ENCODE measurements at places on chromosomes 12 and 14.

DNA sequence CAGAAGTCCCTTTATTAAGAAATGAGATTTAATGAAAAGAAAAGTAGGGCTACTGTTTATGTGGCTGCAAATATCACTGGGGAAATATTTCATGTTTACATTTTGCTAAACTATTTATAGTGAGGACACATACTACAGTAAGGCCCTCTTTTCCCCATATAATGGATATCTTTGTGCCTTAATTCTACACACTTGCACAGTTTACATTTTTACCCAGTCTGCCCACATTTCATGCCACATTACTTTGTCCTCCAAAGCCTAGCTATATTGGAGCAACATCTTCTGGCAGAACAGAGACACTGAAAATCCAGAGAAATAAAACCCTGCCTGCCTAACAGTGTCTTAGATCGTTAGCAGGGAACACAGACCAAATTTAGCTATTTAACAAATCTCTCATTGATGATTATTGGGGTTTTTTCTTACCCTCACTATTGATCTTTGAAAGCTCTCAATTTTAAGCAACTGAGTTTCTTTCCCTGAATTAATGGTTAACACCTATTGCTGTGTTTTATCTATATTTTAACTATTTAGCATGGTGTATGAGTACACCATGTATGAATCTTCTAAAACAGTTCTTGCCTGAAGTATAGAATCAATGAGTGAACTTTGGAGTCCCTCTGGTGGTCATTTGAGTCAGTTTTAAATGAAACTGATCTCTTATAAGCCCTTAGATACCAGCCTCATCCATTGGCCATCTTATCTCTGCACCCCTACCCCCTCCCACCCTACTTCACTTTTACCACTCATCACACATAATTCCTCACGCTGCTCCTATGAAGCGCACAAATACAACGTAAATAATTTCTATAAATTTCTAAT lies 170.2 kb downstream of the BCAT1 start:
- no peak for DNase-seq

- DNase-seq = no peak
These were observed 4.0 kb upstream of the SYCP3 start for GRCh38 chr12:101743242-101743641.

GRCh38 chr14:48582938-48583337 lies 907.5 kb upstream of the MDGA2 start:
- DNase-seq = no peak

GRCh38 chr14:32038876-32039275 lies 38.2 kb upstream of the ARHGAP5 start:
- no peak for DNase-seq

- DNase-seq = no peak
These were observed 34.6 kb upstream of the EVL start for GRCh38 chr14:100030452-100031153.

DNA sequence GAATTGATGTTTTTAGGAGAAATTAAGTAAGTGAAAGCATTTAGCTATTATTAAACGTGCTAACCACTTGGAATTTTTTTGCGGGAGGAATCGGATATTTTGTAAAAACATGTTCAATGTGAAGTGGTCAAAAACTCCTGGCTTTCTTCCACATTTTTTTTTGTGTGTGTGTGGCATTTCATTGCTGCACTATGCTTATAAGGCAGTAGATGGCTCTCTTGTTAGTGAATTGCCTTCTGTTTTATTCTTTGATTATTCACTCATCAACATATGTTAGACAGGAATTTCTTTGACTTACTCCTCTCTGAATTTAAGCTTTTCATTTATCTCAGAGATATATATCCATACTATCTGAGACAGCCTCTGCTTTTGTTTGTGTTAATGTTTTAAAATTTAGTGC lies 71.3 kb downstream of the DERA start:
- no peak for DNase-seq

DNA sequence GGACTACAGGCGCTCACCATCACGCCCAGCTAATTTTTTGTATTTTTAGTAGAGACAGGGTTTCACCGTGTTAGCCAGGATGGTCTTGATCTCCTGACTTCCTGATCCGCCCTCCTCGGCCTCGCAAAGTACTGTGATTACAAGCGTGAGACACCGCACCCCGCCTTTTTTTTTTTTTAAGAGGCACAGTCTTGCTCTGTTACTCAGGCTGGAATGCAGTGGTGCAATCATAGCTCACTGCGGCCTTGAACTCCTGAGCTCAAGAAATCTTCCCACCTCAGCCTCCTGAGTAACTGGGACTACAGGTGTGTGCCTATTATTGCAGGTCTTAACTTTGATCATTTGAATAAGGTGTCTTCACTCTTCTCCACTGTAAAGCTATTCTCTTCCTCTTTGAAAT lies 5.3 kb upstream of the GLTP start:
- no peak for DNase-seq

- DNase-seq = no peak
These were observed 37.2 kb downstream of the EP400 start for GRCh38 chr12:131986910-131987309.

- no peak for DNase-seq
These were observed 25.8 kb downstream of the ACVR1B start for GRCh38 chr12:51977320-51977753.

DNA sequence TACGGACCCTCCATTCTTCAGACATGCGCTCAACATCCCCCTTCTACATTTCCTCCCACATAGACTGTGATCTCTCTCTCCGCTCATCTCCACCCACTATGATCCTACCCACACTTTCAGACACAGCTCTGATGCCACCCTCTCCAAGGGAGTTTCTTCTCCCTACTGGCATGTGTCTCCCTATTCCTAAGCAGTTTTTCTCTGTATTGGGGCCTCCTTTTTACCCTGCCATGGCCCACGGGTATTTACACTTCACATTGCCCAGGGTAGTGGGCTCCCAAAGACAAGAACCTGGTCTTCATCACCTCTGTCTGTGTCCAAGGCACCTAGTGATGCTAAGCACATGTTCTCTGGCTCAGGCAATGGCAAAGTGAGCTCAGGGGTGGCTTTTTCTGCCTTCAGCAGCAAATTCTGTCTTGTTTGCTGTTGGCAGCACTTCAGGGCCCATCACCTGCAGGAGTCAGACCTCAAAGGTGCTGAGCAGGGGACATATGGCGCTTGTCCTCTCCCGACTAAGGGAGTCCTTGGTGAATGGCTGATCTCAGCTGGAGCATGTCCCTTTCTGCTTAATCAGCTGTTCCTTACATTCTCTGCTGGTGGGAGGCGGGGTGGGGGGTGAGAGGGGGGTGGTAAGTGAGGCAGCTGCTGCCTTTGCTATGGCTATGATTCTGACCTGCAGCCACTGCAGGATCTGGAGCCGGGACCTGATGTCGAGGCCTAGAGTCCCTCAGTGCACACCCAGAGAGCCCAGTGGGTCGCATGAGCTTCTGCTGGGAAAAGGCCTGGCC lies 256.8 kb downstream of the PCNX1 start:
- no peak for DNase-seq

- no peak for DNase-seq
These were observed 57.4 kb downstream of the CMAS start for GRCh38 chr12:22103418-22103817.

GRCh38 chr14:34113005-34113511 lies 162.2 kb upstream of the EGLN3 start:
- no peak for DNase-seq

- DNase-seq = no peak
These were observed 13.1 kb downstream of the AKAP6 start for GRCh38 chr14:32341947-32342846.

DNA sequence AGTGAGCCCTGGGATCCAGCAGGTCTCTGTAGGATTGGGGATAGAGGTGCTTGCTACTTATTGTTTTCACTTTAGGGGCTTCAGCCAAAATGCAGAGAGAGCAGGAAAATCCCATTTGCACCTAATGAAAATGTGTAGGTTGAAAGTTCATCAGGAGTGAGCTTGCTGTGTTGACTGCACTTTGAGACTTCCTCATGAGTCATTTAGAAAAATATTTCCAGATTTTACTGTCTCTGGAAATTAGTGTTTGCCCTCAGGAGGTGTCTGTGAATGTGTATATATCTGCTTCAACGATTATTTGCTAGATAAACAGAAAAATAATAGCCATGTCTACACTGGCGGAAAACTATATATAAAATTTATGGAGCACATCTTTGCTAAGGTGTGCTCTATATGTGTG lies 159.3 kb downstream of the CAND1 start:
- no peak for DNase-seq

DNA sequence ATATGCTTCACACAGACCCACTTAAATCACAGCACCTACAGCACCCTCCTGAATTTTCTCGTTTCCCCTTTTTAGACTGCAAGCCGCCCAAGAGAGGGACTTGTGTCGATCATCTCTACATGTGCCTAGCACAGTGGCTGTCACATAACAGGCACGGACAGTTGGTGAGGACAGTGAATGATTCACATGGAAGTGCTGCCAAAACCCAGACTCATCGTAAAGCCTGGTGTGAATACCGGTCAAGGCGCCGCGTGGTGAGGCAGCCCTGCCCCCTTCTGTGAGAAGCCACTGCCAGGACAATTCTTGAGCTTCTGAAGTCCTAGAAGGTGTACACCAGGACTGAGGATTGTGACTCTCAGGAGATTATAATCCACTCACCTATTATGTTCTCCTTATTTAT lies 44.3 kb downstream of the ATG2B start:
- DNase-seq = no peak

DNA sequence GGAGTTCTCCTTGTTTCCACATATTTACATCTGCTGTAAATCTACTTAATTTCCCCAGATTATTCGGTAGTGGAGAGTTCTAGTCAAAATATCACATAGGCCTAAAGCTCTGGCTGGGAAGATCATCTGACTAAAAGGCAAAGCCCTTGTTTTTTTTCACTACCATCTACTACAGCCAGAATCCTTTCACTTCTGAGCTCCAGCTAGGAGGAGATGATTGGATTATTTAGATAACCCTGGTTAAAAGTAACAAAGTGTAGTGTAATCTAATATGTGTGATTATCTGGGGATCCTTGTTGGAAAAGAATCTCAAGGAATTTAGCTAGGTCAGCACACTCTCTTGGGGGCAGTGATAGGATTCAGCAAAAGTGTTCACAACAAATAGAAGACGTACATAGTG lies 125.4 kb downstream of the DYRK2 start:
- no peak for DNase-seq

- DNase-seq = no peak
These were observed 251.3 kb downstream of the SLC16A7 start for GRCh38 chr12:59847127-59847526.

DNA sequence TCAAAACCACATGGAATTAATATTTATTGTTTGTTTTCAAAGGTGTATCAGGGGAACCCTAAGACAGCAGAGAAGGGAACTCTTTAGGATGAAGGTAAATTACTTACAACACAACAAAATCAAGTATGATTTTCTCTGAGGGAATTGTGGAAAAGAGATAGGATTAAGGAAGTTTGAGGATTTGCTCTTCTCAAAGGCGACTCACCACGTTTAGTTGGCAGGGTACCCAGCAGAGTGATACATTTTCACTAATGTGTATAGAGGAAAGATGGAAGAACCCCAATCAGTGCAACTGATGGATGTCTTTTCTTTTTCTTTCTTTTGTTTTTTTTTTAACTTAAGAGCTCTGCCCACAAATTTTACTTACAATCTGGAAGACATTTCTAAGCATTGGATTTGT lies 499.2 kb downstream of the CCER1 start:
- DNase-seq = no peak

DNA sequence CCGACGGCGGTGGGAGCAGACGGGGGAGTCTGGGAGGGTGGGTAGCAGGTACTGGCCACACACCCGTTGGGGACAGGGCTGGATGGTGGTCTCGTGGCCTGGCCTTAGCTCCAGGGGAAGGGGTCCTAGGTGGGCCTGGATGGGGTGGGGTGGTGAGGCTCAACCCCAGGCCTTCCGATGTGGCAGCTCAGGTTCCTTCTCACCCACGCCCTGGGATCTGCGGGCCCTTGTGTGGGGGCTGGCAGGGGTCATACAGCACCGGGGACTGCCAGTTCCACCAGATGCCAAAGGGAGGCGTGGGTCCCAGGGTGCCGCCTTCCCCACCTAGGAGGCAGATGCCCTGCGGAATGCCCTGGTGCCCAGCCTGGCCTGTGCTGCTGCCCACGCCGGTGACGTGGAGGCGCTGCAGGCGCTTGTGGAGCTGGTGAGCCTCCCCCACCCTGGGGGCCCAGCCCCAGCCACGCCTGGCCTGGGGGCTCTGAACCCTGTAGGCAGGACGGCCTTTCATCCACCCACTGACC lies 21.0 kb downstream of the ASPG start:
- no peak for DNase-seq

- DNase-seq = no peak
These were observed 8.2 kb upstream of the PPP1CC start for GRCh38 chr12:110750784-110751461.

DNA sequence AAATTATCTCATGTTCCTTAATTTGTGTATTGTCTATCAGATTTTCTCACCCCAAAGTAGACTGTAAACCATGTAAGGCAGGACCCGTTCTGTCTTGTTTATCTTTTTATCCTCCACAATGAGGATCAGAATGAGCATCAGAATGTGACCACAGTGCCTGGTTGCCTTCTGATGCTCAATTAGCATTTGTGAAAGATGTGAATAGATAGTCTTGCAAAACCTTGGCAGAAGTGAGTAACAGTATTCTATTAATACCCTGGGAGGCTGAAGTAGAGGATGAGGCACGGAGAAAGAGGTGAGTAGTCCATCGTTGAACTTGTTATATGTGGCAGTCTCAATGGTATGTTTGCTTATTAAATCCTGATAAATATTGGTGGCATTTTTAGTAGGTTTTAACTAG lies 781.4 kb downstream of the NRXN3 start:
- no peak for DNase-seq

DNA sequence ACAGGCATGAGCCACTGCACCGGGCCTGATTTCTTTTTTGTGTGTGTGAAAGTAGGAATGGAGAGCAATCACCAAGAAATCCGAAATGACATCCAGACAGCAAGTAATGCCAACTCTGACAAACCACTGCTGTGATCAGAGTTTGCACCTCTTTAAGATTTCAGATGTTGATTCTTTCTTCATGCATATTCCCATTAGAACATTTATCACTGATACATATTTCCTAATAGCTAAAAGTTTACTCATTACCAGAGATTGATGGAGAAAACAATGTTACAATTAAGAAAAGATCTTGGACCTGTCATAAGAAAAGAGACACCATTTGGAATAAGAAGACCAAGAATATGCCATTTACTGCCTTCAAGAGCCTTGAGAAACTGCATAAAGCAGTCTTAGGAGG lies 217.0 kb upstream of the MGAT4C start:
- DNase-seq = no peak

DNA sequence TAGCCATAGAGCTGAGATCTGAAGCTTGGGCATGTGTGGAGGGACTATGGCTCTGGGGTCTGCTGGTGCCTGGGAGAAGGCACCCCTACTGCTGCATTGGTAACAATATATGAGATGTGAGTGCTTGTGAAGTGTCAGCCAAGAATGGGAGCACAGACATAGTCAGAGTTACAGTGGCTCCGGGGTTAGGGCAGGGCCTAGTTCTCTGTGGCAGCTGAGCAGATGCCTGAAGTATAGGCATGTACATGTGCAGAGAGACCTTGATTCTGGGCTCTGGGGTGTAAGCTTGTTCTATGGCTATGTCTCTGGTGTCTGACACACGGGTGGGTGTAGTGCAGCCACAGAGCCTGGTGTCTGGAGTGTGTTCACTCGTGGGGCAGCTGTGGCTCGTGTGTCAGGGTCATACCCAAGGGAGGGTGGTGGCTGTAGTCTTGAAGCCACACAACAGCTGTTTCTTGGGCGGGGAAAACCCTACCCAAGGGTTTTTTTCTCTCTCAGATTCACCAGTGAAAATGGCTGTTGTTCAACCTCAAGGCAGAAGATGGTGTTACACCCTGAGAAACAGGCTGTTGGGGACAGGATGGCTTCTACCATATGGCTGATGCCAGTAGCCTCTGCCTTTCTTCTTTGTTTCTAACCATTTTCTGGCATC lies 11.9 kb upstream of the TCL1A start:
- no peak for DNase-seq

Measured in left forelimb (tissue), 1 donor.